ENCODE measurements at places on chromosomes 2 and 18. TPM values are rescaled to one million over a fixed set of nuclear protein-coding genes. Genes with fewer than 3 reads are reported as not detected.

DNA sequence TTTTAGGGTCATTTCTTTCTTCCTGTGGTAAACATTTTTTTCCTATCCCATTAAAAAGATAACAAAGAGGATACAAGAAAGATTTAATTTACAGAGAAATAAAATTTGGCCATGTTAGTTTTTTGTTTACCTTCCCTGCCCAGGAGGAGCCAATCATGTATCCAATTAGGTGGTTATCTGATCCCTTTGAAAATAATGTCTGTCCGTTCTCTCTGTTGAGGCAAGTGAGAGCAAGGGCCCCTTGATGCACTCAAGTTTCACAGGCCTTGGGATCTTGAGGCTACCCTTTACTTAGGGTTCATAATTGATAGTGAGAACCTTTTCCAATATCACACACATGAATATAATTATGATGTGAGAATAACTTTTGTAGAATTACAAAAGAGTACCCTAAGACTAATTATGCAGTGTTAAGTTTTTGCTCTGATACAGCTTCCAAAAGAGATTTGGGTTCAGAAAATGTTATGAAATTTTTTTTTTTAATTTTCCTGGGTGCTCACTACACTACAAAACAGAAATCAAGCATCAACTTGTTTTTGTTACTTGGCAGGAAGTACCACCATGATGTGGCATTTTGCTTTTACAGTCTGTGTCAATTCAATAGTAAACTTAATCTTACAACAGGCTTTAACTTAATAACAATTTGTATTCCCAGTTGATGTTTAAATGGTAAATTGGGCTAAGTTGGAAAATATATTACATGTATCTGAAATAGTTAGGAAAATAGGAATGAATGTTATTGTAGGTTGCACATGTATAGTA lies 42.0 kb downstream of the AFTPH start:
- H3K27me3 ChIP-seq: no peaks in the 10 kb centered on the region
- no peak overlapping the region for H3K4me3 ChIP-seq
- no peak for DNase-seq
- H3K4me1 ChIP-seq: no peaks in the 10 kb centered on the region
- H3K27ac ChIP-seq: no peak overlapping the region

DNA sequence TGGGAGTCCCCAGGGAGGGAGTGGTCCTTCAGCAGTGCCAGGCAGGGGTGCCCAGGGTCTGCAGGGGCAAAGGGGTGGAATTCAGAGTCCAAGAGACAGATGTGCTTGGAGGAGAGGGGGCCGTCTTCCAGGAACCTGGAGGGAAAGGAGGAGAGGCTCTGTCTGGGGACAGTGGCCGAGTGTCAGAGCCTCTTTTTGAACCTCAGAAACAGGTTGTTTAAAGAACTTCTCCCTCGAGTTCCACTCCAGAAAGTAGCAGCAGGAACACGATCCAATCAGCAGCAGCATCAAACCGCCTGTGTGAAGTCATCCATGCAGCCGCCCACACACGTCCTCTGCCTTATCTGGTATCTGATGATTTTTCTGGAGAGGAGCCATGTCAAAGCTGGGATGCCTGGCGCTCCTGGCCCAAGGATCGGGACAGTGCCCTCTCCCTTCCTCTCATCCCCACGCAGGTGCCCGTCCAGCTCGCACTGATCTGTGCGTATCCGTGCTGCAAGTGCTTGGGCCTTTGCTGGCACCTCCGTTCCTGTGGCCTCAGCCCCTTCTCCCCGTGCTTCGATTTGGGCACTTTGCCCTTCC lies 205.1 kb downstream of the NDUFA10 start:
- DNase-seq: no peak
- H3K27ac ChIP-seq: no peak overlapping the region
- H3K4me1 ChIP-seq: no peaks in the 10 kb centered on the region

The ADRA2B gene
- total RNA-seq: 0.55 TPM

DNA sequence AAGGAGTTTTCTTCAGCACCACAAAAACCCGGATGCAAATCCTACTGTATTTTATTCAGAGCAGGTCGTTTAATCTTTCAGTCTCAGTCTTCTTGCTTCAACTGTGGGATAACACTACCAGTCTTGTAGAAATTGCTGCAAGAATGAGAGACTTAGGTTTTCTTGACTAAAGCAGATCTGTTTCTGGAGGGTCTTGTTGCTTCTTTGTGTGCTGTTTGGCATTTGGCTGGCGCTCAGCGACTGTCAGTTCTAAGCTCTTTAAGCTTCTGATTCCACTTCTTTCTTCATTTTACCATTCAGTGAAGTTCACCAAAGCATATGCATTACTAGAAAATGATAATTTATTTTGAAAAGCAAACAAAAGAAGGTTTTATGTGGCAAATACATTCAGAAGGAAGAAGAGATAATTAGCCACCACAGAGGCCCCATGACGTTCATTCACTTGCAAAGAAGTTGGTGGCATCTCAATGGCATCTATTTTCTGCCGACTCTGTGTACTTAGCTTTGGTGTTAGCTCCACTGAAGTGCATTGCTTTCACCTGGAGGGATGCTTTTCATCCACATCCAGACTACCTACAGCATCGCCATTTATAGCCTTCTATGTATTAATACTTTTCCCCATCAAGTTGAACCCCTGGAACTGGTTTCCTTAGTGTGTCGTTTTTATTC lies 53.7 kb downstream of the TRIB2 start:
- no peaks in the 10 kb centered on the region for H3K36me3 ChIP-seq
- DNase-seq: no peak
- no peaks in the 10 kb centered on the region for H3K27me3 ChIP-seq
- no peak overlapping the region for H3K4me3 ChIP-seq

- no peak for DNase-seq
- H3K4me3 ChIP-seq: no peak overlapping the region
- no peaks in the 10 kb centered on the region for H3K27me3 ChIP-seq
- H3K27ac ChIP-seq: no peak overlapping the region
- H3K4me1 ChIP-seq: no peaks in the 10 kb centered on the region
Observed at GRCh38 chr18:55228191-55228590, 268.9 kb upstream of the CCDC68 start.

DNA sequence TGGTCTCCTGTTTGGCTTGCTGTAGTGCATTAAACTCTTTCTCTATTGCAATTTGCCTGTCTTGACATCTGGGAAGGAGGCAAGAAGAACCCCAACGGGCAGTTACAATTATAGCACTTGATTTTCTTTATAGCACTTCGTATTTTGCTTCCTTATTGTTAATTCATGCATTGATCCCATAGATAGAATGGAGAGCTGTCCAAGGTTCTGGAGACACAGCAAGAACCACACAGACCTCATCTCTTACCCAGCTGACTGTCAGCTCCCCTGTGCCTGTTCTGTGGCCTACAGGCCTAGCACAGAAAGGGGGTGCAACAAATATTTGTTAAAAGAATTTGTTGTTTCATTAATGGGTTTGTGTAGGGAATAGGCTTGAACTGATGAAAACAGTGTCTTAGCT lies 194.3 kb downstream of the GALNT1 start:
- no peaks in the 10 kb centered on the region for H3K27me3 ChIP-seq
- no peaks in the 10 kb centered on the region for H3K36me3 ChIP-seq
- H3K4me3 ChIP-seq: no peak overlapping the region
- no peaks in the 10 kb centered on the region for H3K4me1 ChIP-seq
- DNase-seq: no peak

DNA sequence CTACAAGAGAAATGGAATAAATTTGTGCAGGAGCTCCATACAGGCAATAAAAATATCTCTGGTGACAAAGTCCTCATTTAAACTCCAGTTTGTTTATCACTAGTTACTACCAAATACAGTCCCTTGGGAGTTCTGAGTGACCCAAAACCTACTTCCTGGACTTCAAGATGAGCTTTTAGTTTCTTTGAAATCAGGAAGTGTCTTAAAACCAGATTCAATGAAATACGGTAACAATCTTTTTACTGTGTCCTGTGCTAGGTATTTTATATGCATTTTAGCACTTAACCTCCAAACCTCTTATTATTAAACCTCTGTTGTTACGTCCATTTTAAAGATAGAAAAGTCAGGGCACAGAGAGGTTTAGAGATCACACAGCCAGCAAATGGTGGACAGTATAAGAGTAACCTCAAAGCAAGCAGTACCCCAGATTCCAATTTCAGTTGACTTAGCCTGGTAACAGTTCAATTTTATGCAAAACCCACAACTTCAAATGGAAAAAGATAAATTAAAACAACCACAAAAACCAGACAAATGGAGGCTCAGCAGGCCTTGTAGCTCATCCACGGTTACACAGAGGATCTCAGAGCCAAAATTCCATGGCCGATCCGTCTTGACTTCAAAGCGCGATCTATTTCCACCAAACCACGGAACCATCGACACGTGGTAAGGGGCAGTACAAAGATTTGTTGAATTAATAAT lies 1.3 kb upstream of the KCMF1 start:
- H3K4me1 ChIP-seq: peaks cover 34% of the 10 kb centered on the region
- H3K27ac ChIP-seq: peak overlapping the region; percentile 84
- H3K27me3 ChIP-seq: no peaks in the 10 kb centered on the region
- DNase-seq: no peak
- H3K4me3 ChIP-seq: peak overlapping the region; percentile 89
- 0 out of 2 replicates have a peak, but pooled peaks cover 4% of the 10 kb centered on the region for H3K36me3 ChIP-seq

The MAL gene
- total RNA-seq: 171 TPM

GRCh38 chr18:68394705-68395104 lies 320.2 kb downstream of the TMX3 start:
- DNase-seq: no peak
- H3K36me3 ChIP-seq: no peaks in the 10 kb centered on the region

DNA sequence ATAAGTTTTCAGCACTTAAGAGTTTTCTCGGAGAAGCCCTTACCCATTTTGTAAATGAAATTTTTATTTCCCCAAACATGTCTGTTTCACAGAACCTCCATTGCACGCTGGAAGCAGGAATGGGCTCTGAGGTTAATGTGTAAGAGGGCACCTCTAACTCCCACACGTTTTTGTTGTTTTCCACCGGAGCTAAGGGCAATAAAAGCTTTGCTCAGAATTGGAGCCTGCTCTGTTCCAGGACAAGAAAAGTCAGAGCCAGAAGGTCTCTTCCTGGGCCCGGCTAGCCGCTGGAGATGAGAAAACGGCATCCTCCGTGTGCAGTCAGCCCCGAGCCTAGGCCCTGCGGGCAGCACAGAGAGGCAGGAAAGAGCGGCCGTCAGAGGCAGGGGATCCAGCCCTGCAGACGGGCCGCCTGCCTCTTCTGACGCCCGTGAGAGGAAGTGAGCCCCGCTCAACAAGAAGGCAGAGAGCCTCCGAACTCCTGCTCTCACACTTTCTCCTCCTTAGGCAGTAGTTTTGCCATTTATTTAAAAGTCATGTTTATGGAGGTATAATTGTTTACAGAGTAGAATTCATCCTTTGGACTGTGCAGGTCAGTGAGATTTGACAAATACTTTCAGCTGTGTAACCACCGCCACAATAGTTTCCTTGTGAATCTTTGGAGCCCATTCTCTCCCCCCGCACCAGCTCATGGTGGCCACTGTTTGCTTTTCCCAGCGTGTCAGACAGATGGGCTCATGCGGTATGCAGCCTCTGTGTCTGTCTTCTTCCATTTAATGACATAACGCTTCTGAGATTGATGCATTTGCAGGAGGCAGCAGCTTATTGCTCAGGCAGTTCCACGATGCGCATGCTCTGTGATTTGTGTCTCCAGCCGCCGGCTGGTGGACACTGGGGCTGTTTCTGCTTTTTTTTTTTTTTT lies 117.3 kb downstream of the GALR1 start:
- H3K4me3 ChIP-seq: no peak overlapping the region
- H3K36me3 ChIP-seq: no peaks in the 10 kb centered on the region
- DNase-seq: no peak
- no peaks in the 10 kb centered on the region for H3K4me1 ChIP-seq
- H3K27me3 ChIP-seq: peaks cover 57% of the 10 kb centered on the region

The RUFY4 gene
- total RNA-seq: not detected

GRCh38 chr2:120494446-120494845 lies 148.5 kb downstream of the INHBB start:
- H3K27me3 ChIP-seq: no peaks in the 10 kb centered on the region
- no peaks in the 10 kb centered on the region for H3K4me1 ChIP-seq
- no peak overlapping the region for H3K4me3 ChIP-seq
- no peak for DNase-seq
- H3K27ac ChIP-seq: no peak overlapping the region

The PROKR1 gene
- total RNA-seq: not detected

DNA sequence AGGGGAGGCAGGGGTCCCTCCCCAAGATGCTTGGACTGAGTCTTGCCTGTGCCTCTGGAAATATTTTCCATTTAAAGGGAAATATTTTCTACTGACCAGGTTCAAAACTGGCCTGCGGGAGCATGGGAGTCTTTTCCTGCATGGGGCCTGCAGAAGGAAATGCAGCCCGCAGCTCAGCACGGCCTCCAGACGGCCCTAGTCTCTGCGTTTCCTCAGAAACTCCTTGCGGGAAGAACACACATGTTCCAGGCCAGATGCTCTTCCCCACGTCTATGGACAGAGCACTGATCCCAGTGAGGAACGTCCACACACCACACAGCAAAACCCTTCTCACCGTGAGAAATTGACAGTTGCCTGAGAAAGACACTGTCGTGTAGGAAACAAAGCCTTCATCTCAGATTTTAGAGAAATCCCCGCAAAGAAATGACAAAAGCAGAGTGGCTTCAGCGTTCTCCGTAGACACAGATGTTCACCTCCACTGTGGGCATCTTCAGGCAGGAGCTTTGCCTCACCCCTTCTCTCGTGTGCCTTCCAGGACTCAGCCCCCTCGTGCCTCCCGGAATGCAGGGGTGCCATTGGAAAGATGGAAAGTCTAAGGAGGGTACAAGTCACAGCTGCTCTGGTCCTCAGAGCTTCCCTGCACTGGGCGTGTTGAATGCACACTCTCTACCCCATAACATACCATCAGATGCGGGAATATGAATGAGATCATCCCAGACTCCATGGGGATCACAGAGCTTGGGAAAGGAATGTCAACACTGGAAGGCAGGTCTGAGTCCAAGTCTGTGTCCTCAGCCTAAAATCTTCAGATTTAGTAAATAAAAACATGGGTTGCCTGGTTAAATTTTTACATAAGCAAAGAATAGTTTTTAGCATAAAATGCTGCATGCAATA lies 438.7 kb upstream of the SALL3 start:
- H3K36me3 ChIP-seq: no peaks in the 10 kb centered on the region
- H3K27me3 ChIP-seq: peaks cover 69% of the 10 kb centered on the region
- no peak overlapping the region for H3K4me3 ChIP-seq
- no peak for DNase-seq
- no peaks in the 10 kb centered on the region for H3K4me1 ChIP-seq

DNA sequence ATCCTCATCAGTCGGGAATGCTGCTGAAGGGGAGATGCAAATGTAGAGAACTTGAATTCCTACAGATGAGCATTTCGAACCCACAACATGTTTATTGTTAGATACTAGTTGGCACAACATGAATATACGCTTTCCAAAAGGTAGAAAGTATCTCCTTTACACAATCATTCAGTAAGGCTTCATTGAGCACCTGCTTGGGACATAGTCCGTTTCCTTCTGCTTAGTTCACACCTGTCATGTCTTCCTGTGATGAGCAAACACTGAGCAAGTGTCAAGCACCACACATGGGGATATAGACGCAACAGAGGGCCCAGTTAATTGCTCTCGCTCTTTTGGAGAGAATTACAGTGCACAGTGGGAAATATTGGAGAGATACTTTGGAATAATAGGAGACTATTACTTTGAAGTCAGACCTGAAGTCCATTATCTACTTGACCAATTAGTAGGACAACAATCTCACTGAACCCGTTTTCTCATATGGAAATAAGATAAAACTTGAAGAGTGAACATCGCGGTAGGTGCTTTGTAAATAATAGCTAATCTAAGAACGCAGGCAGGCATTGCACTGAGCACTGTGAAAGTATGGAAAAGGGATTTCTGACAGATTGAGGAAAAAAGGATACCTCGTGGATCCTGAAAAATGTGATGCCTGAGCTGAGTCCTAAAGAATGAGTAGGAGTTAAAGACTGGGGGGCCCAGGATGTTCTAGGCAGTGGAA lies 1.2 kb downstream of the CPSF3 start:
- H3K4me1 ChIP-seq: peaks cover 22% of the 10 kb centered on the region
- DNase-seq: no peak
- peak overlapping the region; percentile 24 for H3K27ac ChIP-seq
- H3K4me3 ChIP-seq: peak overlapping the region; percentile 80
- no peaks in the 10 kb centered on the region for H3K27me3 ChIP-seq
- peaks cover 13% of the 10 kb centered on the region for H3K36me3 ChIP-seq

The WDR54 gene
- 46.7 TPM for total RNA-seq

The ITGA4 gene
- total RNA-seq: 0.15 TPM

Data from PC-9 (cell line).